Lower leg skin (tissue), 4 donors: ENCODE measurements at places on chromosomes 11 and 22.

GRCh38 chr11:19929147-19929546 is 216.5 kb downstream of the NAV2 start:
- no peak for DNase-seq

DNA sequence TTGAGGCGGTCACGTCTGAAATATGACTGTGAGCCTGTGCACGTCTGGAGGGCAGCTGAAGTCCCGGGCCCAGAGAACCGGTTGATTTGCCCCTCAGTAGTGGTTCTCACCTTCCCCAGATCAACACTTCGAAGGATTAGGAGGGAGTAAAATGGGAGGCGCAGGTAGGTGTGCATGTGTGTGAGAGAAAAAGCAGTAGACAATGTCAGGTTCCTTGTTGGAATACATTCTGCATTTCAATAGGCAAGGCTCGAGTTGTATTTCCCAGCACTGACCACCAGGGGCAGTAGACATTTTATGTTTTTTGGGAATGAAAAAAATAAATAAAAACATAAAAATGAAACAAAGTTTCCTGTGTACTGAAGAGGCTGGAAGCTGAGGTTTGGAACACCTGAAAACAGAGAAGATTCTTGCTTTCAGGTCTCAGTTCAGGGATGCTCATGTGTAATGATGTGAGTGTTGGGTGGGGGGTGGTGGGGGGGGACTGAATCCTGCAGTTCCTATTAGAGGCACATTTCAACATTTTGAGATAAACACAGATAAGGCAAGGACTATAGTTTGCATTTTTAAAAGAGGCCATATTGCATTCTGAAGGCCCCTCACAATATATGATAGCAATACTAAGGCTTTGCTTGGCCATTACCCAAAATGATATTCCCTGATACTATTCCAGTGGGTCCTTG is 333.9 kb downstream of the CADM1 start:
- no peak for DNase-seq

DNA sequence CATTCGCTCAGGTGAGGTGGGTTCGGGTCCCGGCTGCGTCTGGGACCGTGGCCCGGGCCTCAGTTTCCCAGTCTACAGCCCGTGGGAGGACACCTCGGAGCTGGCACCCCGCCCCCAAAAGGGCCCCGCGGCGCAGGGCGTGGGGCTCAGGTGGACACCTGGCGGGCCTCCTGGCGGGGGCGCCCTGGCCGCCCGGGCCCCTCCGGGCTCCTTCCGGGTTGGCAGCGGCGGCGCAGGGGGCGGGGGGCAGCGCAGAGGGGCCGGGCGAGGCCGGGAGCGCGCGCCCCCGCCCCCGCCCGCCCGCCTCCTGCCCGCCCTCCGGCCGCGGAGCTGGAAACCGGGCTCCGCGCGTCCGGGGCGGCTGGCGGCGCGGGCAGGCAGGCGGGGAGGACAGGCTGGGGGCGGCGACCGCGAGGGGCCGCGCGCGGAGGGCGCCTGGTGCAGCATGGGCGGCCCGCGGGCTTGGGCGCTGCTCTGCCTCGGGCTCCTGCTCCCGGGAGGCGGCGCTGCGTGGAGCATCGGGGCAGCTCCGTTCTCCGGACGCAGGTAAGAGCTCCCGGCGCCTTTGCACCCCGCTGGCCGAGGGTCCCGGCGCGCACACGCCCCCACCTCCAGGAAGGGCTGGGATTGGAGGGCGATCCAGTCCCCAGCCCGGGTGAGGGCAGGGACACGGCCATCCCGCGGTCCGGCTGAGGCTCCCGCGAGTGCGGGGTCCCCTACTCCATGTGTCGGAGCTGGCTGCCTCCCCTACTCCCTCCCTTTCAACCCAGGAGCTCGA is at the start of gene EMID1:
Gene EMID1, plus strand, starts transcription at position 303 of the 778 bp plus-strand sequence. Its CDS starts 143 bp downstream, at position 446.
- DNase-seq, result no peak

DNA sequence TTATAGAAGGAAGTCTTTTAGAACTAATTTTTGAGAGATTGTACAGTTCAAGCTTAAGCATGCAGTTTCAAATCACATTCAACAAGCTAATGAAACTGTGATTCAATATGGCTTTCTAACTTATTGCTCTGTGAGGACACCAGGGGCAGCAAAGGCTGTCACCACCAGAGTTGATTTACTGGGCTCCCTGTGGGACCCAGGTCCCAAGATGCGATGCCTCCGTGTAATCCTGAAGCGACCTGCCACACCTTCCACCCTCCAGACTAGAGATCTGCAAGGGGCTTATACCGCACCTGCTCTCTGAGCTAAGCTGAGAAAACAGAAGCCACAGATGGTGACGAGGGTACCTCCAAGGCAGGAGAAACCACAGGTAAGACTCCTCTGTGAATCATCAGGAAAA is 918 bp upstream of the OR51Q1 start:
- DNase-seq, result no peak

- peak; percentile 88 for DNase-seq
Measured at GRCh38 chr22:32846780-32847491, 45.4 kb downstream of the TIMP3 start.

- no peak for DNase-seq
Measured at GRCh38 chr11:126992804-126993111, 7.8 kb downstream of the KIRREL3 start.

- no peak for DNase-seq
Measured at GRCh38 chr22:30701872-30702271, 7.2 kb downstream of the OSBP2 start.

GRCh38 chr11:2250041-2250440 is 20.3 kb downstream of the ASCL2 start:
- no peak for DNase-seq

- DNase-seq, result peak; percentile 93
Measured at GRCh38 chr22:45548991-45549761, 46.5 kb downstream of the FBLN1 start.

GRCh38 chr22:39941601-39942000 is 18.6 kb upstream of the TMA7B start:
- no peak for DNase-seq

- no peak for DNase-seq
Measured at GRCh38 chr11:111206472-111206871, 39.1 kb upstream of the POU2AF2 start.

DNA sequence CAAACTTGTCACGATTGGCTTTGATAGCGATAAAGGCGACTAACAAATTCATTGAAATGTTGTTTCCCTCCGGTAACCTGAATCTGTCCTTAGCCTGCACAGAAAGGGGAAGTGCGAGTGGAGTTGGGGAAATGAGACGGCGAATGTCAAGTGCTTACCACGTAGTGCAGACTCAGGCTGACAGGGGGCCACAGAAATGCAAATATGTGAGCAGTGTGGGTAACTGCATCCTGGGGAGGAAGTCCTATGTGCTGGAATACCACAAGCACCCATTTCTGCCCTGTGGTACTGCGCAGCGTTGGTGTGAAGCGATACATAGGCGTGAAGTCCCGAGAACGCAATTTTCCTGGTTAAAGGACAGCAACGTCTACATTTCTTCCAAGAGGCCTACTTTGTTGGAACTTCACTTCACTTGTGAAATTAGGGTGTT is 869 bp upstream of the EIF4ENIF1 start:
- DNase-seq, result peak; percentile 88

DNA sequence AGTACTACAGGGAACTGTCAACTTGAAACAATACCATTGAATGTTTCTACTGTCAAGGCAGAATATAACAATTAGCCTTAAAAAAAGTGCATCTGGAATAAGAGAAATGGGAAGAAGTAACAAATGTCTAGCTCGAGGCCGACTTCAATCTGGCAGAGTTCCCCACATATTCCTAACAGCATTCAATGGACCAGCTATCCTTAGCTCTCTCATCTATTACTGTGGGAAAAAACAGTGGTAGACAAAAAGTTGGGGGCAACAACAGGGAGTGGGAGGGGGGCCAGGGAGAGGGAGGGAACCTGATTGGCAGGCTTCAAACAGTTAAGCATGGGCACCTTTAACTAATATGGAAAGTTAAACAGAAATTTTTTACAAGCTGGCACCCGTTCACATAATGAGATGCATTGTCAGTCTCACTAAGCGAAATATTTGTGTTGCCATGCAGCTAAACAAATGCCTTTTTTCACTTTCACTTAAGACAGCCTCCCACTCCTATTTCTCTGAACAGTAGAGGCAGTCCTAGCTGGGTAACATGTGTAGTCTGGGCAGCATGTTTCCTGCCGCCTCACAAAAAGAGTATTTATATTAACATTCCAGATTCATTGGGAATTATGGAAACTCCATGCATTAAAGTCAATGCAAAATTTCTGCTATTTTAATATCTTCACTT is 62.2 kb upstream of the SOX6 start:
- no peak for DNase-seq

DNA sequence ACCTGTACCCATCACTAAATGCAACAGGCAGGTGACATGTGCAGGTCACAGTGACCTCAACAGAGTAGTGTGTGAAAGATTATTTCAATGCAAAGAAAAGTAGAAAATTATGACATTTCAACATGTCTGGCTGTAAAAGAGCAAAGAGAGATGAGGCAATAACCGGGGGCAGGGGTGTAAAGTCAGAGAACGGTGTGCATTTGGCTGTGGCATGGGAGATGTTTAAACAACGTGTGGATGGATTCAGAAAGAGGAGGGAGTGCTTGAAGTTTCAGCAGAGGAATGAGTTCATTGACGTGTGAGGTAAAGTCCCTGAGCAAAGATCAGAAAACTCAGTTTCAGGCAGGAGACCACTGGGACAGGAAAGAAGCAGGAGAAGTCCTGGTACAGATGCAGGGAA is 229.7 kb downstream of the BUD13 start:
- peak; percentile 14 for DNase-seq

DNA sequence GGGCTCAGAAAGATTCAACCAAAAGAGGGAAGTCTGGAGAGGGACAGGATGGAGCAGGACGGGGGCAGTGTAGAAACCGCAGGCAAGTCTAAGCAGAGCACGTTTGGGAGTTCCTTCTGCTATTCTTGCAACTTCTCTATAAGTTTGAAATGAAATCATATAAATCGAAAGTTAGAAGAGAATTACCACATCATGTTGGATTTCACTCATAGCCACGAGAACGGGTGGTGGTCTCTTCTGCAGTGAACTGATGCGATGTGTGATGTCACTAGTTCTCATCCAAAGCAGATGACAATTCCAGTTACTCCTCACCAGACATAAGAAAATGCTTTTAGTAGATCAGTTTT is 36.0 kb downstream of the KCNQ1 start:
- DNase-seq, result no peak

GRCh38 chr11:72864702-72865655 is 50.8 kb downstream of the ATG16L2 start:
- DNase-seq, result no peak

DNA sequence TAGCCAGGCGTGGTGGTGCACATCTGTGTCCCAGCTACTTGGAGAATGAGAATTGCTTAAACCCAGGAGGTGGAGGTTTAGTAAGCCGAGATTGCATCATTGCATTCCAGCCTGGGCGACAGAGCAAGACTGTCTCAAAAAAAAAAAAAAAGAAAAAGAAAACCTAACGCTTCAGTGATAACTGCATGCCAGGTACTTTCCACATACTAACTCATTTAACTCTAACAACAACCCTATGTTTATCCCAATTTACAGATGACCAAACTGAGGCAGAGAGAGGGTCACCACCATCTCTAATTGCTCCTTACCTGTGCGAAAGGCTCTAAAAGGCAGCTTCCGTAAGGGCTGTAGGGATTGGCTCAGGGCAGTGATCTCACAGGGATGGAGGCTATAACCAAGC is 11.6 kb downstream of the PISD start:
- DNase-seq, result no peak

DNA sequence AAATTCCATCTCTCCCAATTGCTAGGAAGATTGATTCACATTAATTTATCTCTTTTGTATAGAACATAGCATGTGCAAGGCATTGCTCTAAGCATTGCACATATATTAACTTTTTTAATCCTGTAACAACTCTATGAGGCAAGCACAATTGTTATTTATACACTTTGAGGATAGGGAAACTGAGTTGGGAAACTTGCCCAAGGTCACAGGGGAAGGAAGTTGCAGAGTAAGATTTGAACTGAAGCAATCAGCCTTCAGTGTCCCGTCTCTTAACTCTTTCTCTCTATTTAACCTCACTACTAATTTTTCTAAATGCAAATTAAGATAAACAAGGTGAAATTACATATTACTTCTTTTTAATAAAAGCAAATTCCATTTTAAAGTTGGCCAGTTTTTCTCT is 22.2 kb downstream of the OR56B4 start:
- no peak for DNase-seq

- no peak for DNase-seq
Measured at GRCh38 chr22:46416891-46417580, 81.5 kb downstream of the TRMU start.

DNA sequence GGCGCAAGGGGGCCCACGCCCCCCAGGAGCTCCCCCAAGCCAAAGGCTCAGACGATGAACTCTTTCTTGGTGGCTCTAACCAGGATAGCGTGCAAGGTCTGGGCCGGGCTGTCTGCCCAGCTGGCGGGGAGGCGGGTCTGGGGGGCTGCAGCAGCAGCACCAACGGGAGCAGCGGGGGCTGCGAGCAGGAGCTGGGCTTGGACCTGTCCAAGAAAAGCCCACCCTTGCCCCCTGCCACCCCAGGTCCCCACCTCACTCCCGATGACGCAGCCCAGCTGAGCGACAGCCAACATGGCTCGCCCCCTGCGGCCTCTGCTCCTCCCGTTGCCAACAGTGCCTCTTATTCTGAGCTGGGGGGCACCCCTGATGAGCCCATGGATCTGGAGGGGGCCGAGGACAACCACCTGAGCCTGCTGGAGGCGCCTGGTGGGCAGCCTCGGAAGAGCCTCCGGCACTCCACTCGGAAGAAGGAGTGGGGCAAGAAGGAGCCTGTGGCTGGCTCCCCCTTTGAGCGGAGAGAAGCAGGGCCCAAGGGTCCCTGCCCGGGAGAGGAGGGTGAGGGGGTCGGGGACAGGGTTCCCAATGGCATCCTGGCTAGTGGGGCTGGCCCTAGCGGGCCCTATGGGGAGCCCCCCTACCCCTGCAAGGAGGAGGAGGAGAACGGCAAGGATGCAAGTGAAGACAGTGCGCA is 21.6 kb upstream of the TMEM191C start:
- DNase-seq, result peak; percentile 10

DNA sequence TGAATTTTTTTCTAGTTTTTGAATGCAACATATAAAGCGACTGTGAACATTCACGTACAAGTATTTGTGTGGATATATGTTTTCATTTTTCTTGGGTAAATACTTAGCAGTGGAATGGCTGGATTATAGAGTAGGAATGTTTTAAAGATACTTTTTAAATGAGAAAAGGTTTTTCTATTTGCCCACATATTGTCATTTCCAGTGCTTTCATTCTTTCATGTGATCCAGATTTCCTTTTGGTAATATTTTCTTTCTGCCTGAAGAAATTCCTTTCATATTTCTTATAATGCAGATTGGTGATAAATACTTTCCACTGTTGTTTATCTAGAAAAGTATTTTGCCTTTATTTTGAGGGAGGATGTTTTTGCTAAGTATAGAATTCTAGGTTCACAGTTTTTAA is 7.9 kb downstream of the DDB2 start:
- DNase-seq, result no peak

- peak; percentile 92 for DNase-seq
Measured at GRCh38 chr11:19683141-19683805, 29.4 kb upstream of the NAV2 start.

DNA sequence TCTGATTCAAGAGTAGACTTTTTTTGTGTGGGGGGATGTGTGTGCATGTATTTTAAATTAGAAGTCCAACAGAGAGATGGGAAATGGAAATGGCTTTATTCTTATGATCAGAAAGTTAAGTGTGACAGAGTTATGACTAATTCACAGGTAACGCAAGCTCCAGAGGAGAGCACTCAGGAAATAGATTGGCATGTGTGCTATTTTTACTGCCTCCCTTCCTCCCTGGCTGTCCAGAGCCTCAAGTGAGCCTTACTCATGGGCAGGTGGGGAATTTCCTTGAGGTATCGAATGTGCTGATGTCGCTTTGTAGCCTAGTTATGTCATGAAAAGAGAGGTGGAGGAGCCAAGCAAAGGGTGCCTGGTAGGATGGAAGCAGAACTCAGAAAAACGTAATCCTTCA is 70.3 kb upstream of the BDNF start:
- no peak for DNase-seq

GRCh38 chr11:59174664-59175033 is 2.7 kb downstream of the DTX4 start:
- DNase-seq, result no peak
